NCI-H1417 (cell line): ENCODE measurements at places on chromosomes 12 and 14.

DNA sequence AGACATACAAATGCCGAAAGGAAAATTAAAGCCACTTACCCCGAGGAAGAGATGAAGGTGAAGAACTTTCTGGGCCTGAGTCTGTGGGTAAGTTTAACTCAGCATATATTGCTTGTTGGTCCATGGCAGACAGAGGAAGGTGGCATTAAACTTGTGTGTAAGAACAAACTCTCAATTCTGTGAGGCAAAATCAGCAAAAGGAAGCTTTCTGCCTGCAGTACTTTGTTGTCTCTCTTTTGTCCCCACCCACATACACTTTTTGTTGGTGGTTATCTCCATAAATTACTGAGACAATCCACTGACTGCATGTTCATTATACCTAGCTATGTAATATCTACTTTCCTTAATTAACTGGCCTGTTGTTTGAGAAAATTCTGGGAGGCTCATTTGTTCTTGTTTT, at the start of gene KLRB1:
TSS of gene KLRB1 (minus strand) at position 201 of the 400 bp plus-strand sequence. CDS start at position 124, 77 bp downstream.
- no peak for DNase-seq

GRCh38 chr14:24235804-24236688, 3.3 kb downstream of the GMPR2 start:
- no peak for DNase-seq

DNA sequence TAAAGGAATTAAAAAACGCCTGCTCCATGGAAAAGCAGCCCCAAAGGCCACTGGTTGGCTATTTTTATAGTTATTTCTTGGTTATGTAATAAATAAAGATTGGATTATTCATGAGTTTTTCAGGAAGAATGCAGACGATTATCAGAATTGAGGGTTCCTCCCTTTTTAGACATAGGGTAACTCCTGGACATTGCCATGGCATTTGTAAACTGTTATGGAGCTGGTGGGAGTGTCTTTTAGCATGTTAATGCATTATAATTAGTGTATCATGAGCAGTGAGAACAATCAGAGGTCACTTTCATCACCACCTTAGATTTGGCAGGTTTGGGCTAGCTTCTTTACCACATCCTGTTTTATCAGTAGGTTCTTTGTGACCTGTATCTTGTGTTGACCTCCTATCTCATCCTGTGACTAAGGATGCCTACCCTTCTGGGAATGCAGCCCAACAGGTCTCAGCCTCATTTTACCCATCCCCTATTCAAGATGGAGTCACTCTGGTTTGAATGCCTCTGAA, 728.7 kb downstream of the GALC start:
- no peak for DNase-seq

DNA sequence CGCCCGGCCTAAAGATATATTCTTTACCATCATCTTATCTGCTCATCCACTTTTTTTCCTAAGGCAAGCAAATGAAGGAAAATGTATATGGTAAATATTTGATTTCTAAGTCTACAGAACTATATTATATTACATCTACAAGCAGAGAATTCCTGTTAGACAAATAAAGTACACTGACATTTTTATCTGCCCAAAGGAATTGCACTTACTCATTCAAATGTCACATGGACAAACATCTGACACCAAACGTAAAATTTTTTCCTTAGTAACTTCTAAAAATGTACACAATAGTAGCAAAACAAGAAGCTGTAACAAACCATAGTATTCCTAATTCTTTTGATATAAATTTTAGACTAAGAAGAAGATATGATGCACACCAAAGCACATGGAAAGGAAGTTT, 51.0 kb downstream of the SPPL3 start:
- DNase-seq, result no peak
